ENCODE measurements at places on chromosomes 7 and 10.

- ATAC-seq = no peak
Observed at GRCh38 chr10:55979203-55979602, 381.9 kb downstream of the ZWINT start.

GRCh38 chr7:6160191-6160623 is 112.2 kb downstream of the CYTH3 start:
- ATAC-seq = no peak

DNA sequence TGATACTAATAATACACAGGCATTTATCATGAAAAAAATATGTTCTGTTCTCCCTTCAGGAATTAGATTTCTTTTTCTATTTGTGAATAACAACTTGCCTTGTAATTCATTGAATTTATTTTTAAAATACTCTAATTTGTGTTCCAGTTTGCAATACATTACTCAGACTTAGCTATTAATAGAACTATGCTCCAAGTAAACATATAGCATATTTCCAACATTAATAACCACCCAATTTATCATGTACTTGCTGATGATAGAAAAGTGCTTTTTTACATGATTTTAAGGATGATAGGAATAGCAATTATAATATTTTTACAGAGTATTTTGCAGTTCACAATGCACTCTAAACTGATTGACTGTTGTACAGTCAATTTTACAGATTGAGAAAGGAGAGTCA is 338.8 kb upstream of the SEMA3D start:
- no peak for ATAC-seq

- no peak for ATAC-seq
Observed at GRCh38 chr10:32017044-32017443, 39.2 kb downstream of the KIF5B start.

DNA sequence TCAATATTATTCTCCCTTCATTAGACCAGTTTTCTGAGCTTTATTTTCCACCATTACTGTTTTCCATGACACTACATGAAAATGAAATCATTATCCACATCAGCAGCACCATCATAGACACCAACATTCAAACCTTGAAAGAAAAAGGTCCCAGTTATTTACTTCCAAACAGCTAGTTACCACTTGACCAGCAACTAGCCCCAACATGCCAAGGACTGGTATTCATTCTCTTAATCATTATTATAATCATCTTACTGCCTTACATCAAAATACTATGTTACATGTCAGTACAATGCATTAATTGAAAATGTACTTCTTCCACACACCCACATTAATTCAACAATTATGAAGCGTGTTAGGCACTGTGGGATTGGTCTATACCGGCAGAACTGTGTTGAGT is 199.4 kb downstream of the TSPAN12 start:
- no peak for ATAC-seq

DNA sequence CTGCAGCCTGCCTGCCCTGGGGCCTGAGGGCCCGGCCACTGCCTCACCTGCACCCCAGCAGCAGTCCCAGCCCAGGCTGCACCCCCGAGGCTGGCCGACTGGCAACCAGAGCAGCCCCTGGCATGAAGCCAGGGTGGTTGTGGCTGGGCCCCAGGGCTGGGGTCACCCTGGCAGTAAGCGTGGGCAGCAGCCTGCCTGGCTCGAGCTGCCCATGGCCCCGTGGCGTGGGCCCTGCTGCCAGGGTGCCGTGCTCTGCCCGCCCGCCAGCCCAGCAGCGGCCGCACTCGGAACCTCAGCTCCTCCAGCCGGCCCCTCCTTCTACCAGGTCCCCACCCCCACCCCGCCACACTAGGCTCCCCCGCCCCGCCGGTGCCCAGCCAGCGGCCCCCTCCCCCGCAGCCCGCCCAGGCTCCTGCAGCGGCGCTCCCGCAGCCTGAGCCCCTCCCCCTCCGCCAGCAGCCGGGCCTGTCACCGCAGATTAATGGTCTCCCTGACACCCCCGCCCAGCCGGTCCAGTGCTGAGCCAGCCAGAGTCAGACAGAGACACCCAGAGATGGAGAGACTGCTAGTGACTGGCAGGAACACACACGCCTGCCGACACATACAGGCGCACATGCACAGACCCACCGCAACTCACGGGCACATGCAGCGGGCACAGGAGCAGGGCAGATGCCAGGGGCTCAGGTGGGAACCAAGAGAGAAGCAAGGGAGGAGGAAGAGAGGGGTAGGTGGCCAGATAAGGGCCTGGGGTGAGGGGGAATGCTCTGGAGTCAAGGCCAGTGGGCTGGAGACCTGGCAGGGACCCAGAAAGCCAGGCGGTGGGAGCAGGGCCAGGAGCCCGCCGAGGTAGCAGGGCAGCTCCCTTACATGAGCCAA is 22.4 kb downstream of the KCNH2 start:
- no peak for ATAC-seq

DNA sequence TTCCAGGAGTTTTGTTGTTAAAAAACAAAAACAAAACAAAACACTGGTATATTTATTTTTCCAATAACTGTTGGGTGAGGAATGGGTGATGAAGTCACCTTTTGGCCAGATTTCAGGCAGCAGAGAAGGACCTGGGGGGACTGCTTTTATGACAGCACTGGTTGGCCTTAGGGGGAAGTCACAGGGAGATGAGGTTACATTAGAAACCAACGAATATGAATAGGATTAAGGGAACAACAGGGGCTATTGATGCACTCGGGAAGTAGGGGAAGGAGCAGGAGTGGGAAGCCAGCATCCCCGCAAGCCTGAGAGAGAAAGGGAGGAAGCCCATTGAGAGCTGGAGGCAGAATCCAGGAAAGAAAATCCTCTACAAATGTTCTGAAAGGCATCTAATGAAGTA is 958.4 kb downstream of the TYW1 start:
- ATAC-seq = no peak
